Kidney (tissue), 22 donors: ENCODE measurements at places on chromosomes 2 and 18. TPM values are rescaled to one million over a fixed set of nuclear protein-coding genes. Genes with fewer than 3 reads are reported as not detected.

The MYO5B gene
- 43.8 TPM for total RNA-seq

The SESTD1 gene
- 93.5 TPM for total RNA-seq

The CD8B2 gene
- 0.09 TPM for total RNA-seq

The SKA1 gene
- 0.31 TPM for total RNA-seq

The HDHD2 gene
- total RNA-seq = 41.0 TPM

The RNF144A gene
- total RNA-seq = 12.3 TPM

The ALLC gene
- not detected for total RNA-seq

The COBLL1 gene
- 205 TPM for total RNA-seq

The RSAD2 gene
- 4.5 TPM for total RNA-seq

The BCS1L gene
- 43.3 TPM for total RNA-seq

The RAB31 gene
- 77.1 TPM for total RNA-seq
